ENCODE measurements at places on chromosomes 4 and X. TPM values are rescaled to one million over a fixed set of nuclear protein-coding genes. Genes with fewer than 3 reads are reported as not detected.

DNA sequence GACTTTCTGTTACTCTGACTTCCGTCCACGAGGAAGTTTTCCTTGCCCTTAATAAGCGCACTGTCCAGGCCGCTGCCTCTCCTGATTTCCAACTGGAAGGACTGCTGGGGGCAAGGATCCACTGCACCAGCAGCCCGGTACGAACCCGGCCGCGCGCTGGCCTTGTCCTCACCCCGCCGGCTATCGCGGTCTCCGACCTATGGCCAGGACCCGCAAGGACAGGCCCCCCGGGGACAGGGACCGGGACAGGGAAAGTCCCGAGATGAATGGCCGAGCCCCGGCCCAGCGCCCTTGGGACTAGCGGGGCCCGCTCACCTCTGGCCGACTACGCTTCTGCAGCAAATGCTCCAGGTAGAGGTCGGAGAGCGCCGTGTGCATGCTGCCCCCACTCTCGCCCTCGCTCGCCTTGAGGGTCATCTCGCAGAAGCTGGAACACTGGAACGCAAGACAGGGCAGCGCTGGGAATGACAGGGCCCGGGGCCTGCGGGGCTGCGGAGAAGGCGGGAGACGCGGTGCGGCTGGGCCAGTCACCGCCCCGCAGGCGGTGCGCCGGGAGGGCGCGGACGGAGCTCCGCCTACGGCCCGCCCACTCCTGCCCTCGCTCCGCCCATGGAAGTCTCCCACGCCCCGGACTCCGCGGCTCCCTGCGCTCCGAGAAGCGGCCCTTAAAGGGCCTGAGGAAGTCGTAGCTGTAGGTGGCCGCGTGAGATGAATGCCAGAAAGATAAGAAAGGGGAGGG is at the start of gene MPP1:
TSS of gene MPP1 (minus strand) at position 529 of the 739 bp plus-strand sequence. CDS start at position 417, 112 bp downstream.
- H3K27me3 ChIP-seq, result no peaks in the 10 kb centered on the region
- peak within 1 kb of the TSS; percentile 16 for H3K27ac ChIP-seq

DNA sequence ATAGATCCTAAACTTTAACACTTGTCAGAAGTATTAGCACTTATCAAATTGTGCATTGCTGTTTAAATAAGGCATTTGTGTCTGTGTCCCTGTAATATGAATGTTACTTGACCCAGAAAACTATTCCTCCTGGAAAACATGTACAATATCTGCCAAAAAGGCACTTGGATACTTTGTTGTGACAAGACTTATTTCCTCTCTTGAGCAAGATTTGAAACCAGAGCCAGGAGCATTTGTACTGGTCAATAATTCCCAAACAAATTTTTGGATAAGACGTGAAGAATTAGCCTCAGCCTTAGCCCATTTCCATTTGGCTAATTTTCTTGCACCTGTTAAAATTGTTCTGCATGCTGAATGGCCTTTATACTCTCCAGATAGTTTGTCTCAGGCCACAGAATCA is 176.3 kb upstream of the GK2 start:
- H3K36me3 ChIP-seq, result no peaks in the 10 kb centered on the region
- no peak for DNase-seq
- no peak overlapping the region for H3K4me3 ChIP-seq
- no peaks in the 10 kb centered on the region for H3K27me3 ChIP-seq
- H3K27ac ChIP-seq, result no peak overlapping the region
- no peaks in the 10 kb centered on the region for H3K4me1 ChIP-seq

DNA sequence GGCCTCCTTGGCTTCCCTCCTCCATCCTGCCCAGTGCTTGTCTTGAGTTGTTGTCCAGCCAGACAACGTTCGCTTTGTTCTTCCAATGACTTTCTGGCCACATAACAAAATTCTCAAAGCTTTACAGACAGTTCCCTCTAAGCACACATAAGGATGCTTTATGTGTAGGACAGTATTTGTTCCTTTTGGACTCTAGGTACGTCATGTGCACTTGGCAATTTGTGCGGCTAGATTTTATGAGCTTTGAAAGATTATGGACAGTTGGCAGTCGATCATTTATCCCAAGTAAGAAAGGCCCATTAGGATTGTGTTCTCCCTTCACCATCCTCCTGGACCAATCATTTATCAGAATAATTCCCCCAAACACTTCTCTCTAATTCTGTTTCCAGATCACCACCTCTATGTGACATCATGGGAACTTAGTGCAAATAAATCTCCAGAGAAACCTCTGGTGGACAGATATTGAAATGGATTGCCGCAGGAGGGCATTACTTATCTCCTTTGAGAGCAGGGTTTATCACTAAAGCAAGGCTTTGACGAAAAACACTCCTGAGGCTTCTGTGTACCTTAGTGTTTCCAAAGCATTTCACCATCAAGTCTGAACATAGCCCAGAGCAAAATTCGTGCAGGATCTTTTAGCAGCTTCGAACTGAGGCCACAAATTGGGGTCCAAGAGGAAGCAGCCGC is 77.4 kb upstream of the BMPR1B start:
- H3K4me3 ChIP-seq, result no peak overlapping the region
- H3K27me3 ChIP-seq, result no peaks in the 10 kb centered on the region
- no peaks in the 10 kb centered on the region for H3K36me3 ChIP-seq
- no peak overlapping the region for H3K27ac ChIP-seq
- no peak for DNase-seq

GRCh38 chr4:7584098-7584497 is 149.4 kb upstream of the PSAPL1 start:
- no peak overlapping the region for H3K27ac ChIP-seq
- no peak overlapping the region for H3K4me3 ChIP-seq
- no peaks in the 10 kb centered on the region for H3K36me3 ChIP-seq
- no peaks in the 10 kb centered on the region for H3K4me1 ChIP-seq
- no peaks in the 10 kb centered on the region for H3K27me3 ChIP-seq
- no peak for DNase-seq

DNA sequence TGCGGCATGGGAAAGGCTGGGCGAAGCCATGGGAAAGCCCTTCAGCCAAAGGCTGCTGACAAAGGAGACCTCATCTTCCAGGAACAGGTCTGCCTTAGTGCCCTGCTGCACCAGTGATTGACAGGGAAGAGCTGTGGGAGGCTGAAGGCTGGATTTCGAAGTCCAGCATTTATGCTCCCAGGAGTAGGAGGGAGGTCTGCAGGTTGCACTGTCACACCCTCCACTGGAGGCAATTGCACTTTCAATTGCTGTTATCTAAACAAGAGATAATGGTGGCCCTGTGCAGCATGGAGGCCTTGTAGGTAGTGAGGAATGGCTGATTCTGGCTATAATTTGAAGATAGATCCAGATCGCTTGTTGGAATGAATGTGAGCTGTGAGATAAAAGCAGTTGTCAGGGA is 43.7 kb downstream of the FAM114A1 start:
- H3K27ac ChIP-seq, result no peak overlapping the region
- H3K36me3 ChIP-seq, result peaks cover 64% of the 10 kb centered on the region
- H3K4me1 ChIP-seq, result no peaks in the 10 kb centered on the region
- no peak for DNase-seq

GRCh38 chr4:137711502-137711901 is 179.2 kb upstream of the PCDH18 start:
- H3K27me3 ChIP-seq, result no peaks in the 10 kb centered on the region
- H3K27ac ChIP-seq, result no peak overlapping the region
- no peaks in the 10 kb centered on the region for H3K4me1 ChIP-seq
- no peaks in the 10 kb centered on the region for H3K36me3 ChIP-seq
- H3K4me3 ChIP-seq, result no peak overlapping the region

DNA sequence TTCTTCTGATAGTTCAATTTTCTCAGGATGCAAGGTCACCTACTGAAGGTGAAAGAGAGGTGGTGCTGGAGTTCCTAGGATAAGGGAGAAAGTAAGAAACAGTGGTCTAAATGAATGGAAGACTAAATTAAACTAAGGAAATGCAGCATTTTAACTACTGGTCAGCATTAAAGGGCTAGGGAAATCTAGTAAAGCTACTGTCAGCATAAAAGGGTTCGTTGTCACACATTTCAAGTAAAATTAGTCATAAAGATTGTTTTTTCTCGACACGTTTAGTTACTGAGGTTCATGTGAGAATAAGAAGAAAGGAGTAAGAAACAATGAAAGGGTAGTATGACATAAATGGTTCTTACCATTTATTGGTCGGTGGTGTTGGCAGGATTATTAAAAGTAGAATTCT is 40.0 kb upstream of the COX18 start:
- no peak overlapping the region for H3K27ac ChIP-seq
- no peak overlapping the region for H3K4me3 ChIP-seq
- peaks cover 13% of the 10 kb centered on the region for H3K36me3 ChIP-seq
- DNase-seq, result no peak
- no peaks in the 10 kb centered on the region for H3K27me3 ChIP-seq

DNA sequence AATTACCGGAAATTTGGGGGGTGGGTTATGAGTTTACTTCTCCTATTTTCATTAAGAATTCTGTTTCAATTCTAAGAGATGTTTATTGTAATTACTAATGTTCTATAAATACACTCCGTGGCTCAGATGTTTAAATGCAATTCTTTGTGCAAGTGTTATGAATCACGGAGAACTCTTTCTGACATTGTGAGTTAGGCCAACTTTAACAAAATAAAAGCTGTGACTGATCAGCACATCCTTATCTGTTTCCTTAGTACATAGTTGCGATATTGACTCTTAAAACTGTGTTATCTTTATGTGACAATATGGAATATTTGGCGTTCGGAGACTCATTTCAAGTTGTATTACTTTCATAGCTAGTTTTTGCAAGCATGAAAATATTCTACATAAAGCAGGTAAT is 902 bp downstream of the KLHL4 start:
- DNase-seq, result no peak
- H3K36me3 ChIP-seq, result no peaks in the 10 kb centered on the region
- H3K4me1 ChIP-seq, result no peaks in the 10 kb centered on the region
- H3K27ac ChIP-seq, result no peak overlapping the region
- no peak overlapping the region for H3K4me3 ChIP-seq

- DNase-seq, result no peak
- H3K27ac ChIP-seq, result no peak overlapping the region
- H3K27me3 ChIP-seq, result no peaks in the 10 kb centered on the region
- H3K4me1 ChIP-seq, result no peaks in the 10 kb centered on the region
- no peak overlapping the region for H3K4me3 ChIP-seq
Observed at GRCh38 chr4:106478152-106478551, 109.6 kb upstream of the GIMD1 start.

DNA sequence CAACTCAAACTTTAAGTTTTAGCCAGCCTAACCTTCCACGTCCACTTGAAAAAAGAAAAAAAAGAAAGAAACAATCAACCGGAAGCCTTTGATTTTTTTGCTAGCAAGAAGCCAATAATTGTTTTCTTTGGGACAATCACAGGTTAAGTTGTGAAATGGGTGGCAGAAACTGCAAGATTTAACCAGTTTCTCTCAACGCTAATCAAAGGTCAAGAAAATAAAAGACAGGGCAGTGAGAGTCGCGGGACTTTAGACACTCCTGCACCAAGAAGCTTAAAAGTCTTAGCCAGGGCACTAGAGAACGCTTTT is 1.0 kb downstream of the ACSL1 start:
- H3K27ac ChIP-seq, result peak overlapping the region; percentile 92
- peaks cover 48% of the 10 kb centered on the region for H3K4me1 ChIP-seq
- H3K4me3 ChIP-seq, result peak overlapping the region; percentile 82

DNA sequence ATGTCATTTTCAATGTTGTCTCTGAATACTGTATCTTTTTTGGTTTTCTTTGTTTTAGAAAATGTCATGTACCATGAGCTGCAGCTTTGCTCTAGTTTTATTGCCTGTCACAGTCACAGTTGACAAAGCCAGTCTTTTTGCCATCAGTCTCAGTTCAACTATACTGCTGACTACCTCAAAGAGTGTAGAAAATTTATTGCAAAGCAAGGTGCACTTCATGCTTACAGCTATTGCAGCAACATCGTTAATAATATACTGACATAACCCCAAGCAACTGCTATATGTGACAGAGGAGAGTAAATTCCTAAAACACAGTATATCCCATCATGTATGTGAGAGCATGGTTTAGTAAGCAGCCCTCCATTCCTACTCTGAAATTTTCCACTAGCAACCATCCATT is 2022.3 kb downstream of the ARAP2 start:
- DNase-seq, result no peak
- no peak overlapping the region for H3K4me3 ChIP-seq
- H3K4me1 ChIP-seq, result no peaks in the 10 kb centered on the region
- H3K27me3 ChIP-seq, result no peaks in the 10 kb centered on the region
- H3K36me3 ChIP-seq, result no peaks in the 10 kb centered on the region
- H3K27ac ChIP-seq, result no peak overlapping the region

DNA sequence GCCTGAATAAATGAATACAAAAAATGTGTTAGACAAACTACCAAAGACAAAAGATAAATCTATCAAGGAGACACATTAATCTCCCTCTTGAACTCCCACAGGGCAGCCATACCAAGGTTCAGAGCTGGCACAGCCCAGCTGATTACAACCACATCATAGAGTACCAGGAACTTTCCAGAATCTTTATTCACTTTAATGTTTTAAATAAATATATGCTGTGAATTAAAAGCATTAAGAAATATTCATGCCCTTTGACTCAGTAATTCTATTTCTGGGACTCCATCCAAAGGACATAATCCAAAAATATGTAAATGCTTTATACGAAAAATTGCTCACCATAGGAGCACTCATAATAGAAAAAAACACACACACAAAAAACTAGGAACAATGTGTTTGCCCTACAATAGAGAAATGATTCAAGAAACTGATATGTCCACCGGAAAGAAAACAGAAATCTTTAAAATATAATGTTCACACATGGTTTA is 126.0 kb downstream of the LDB2 start:
- DNase-seq, result no peak
- H3K27ac ChIP-seq, result no peak overlapping the region
- no peak overlapping the region for H3K4me3 ChIP-seq
- H3K36me3 ChIP-seq, result no peaks in the 10 kb centered on the region
- no peaks in the 10 kb centered on the region for H3K4me1 ChIP-seq
- no peaks in the 10 kb centered on the region for H3K27me3 ChIP-seq

Gene ARHGEF38
- total RNA-seq, result 10.1 TPM

Gene SH3BGRL
- total RNA-seq, result 104 TPM

Gene LPAR4
- total RNA-seq, result not detected

Gene WNK3
- 3.8 TPM for total RNA-seq

Gene IL13RA1
- total RNA-seq, result 71.4 TPM

Gene ITIH6
- total RNA-seq, result not detected

Gene FMR1NB
- total RNA-seq, result not detected

Gene FAM9C
- total RNA-seq, result not detected

Data from thyroid gland (tissue), 4 donors.